IMR-90 (cell line): ENCODE measurements at places on chromosomes 2 and 18. TPM values are rescaled to one million over a fixed set of nuclear protein-coding genes. Genes with fewer than 3 reads are reported as not detected.

KCNG2 gene
- 0.09 TPM in 1 of 2 replicates, not detected in the other for polyA plus RNA-seq

DYNAP gene
- not detected in 2 replicates for polyA plus RNA-seq

AFF3 gene
- polyA plus RNA-seq, result 11.8 and 12.9 TPM in 2 replicates

SMYD1 gene
- polyA plus RNA-seq, result not detected in 2 replicates

DNA sequence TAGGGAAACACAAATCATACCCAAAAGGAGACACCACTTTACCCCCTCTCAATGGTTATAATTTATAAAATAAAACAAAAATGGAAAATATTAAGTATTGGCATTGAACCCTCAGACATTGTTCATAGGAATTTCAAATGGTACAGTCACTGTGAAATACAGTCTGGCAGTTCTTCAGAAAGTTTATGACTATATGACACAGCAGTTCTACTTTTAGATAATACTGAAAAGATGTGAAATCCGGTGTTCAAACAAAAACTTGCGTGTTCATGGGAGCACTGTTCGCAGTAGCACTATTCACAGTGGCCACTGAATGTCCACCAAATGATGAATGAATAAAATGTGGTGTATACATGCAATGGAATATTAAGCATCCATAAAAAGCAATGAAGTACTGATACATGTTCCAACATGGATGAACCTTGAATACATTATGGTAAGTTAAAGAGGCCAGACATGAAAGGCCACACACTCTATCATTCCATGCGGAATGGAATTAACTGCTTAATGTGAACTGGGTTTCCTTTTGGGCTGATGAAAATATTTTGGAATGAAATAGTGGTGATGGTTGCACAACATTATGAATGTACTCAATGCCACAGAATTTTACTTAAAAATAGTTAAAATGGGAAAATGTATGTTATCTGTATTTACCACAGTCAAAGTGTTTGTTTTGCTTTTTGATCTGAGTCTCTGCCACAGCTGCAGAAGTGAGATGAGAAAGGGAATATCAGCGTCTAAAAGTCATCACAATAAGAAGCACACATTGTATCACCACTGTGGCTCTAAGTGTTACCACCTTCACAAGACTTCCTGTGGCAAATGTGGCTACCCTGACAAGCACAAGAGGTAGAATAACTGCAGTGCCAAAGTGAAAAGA lies 864.6 kb downstream of the SUCLG1 start:
- no peak for DNase-seq

DNA sequence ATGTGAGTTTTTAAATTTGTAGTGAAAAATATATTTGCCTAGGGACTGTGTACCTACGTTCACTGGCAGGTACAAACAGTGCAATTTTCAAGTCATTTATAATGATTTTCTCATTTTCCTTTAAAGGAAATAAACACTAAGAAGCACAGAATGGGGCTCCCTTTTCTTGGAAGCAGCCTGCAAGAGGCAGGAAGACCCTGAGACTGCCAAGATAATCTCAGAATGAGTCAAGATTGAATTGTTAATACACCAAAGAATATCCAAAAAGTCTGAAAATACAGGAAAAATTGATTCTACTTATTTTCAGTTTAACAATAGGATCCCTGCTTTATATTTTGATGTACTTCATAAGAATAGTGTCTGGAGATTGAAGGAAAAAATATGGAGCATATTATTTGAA lies 331.2 kb downstream of the CTNNA2 start:
- DNase-seq, result no peak

GRCh38 chr18:74289137-74289536 lies 2.6 kb downstream of the CYB5A start:
- peak; percentile 35 for DNase-seq

DNA sequence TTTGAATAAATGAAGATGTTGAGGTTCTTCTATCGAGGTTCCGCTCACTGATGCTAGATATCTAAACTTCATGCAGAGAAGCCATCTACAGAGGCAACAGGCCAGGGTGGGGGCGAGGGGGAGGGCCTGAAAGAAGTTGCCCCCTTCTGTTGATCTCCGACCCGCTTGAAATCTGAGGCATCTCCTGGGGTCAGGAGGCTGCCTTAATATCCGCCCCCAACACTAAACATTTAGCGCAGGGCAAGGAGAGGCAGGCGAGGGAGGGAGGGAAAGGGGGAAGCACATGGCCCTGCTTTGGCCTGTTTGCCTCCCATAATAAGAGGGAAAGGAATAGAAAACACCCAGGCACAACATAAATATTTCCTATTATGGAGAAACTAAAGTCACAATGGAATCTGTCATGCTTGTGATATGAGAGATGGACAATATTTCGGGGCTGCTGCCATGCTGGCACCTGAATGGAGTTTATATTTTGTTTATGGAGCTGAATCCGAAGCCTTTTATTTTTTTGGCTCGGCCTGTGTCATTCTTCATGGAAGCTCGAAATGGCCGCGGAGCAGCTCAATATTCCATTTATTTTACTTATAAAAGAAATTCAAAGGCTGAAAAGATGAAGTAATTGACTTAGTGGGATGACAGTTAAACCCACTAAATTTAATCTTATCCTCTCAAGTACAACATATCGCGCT lies 221.1 kb downstream of the INSIG2 start:
- no peak for DNase-seq

DNA sequence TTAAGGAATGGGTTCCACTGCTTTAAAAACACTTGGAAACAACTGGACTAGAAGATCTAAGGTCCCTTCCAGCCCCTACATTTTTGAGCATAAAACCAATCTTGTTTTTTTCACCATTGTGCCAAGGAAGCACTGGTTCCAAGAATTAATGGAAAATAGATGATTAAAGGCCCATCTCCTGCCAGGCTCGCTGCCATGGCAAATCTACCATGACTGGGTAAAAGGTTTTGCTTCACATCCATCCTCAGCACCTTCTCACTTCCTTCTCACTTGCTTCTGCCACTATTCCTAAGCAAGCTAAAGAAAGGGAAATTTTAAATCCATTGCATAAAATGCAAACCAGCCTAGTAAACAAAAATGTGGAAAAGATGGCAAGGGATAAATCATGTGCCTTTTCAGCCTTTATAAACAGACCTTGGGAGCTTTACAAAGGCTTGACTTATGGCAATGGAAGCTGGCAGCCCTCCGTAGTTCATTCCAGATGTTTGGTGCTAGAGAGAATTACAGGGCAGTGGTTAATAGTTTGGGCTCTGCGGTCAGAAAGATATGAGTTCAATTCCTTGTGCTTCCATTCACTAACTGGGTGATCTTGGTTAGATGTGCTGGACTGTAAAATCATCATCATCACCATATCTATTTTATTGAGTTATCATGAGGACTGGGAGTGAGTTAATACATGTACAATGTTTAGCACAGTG lies 27.0 kb upstream of the ST3GAL5 start:
- peak; percentile 13 for DNase-seq

- no peak for DNase-seq
Observed at GRCh38 chr18:52334307-52334706, 5.7 kb upstream of the DCC start.

DNA sequence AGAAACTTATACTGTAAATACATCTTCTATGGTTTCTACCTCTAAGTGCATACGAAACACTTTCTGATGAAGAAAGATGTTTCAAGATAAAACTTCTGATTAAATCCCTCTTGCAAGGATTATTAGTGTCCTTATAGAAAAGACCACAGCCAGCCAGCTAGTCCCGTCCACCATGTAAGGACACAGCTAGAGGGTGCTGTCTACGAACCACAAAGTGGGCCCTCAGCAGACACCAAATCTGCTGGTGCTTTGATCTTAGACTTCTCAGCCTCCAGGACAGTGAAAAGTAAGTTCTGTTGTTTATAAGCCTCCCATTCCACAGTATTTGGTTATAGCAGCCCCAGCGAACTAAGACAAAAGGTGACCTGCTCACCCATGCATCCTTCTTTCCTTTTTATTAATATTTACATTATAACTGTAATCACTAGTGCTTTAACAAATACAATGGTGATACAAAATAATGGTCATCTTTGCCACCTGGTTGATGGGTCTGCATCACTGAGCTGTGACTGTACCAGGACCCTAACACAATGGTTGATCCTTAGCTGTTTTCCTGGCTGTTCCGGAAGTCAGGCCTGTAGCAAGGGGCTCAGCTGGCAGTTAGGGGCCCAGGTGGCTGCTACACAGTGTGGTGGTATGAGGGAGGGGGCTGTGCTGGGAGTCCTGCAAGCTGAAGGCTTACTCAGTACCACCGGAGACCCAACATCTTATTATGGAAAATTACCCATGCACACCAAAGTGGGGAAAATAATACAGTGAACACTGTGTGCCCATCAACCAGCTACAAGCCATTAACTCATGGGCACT lies 108.5 kb upstream of the SMAD7 start:
- DNase-seq, result peak; percentile 24

DNA sequence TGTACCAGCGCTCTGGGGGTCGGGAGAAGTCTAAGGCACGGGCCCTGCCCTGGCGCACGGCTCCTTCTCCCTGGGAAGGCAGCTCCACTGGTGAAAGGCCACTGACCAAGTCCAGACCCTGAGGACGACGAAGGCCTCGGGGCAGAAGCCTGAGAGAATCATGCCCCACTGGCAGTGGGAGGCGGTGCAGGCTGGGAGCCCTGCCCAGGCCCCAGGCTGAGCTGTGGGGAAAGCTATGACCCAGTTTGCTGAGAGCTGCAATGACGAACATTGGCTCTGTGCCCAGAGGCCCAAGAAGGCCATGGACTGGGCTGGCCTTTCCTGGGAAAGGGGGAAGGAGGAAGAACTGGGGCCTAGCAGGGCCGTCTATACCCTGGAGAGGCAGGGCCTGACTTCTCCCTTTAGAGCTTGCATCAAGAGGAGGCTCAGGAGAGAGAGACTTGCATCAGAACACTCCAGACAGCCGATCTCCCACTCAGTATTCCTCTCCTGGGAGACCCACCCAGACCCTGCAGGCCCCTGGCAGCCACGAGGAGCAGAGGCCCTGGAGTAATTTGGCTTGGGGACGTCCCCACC lies 32.9 kb downstream of the HS1BP3 start:
- DNase-seq, result peak; percentile 100

GRCh38 chr18:3405713-3406112 lies 44.3 kb upstream of the TGIF1 start:
- DNase-seq, result no peak

DNA sequence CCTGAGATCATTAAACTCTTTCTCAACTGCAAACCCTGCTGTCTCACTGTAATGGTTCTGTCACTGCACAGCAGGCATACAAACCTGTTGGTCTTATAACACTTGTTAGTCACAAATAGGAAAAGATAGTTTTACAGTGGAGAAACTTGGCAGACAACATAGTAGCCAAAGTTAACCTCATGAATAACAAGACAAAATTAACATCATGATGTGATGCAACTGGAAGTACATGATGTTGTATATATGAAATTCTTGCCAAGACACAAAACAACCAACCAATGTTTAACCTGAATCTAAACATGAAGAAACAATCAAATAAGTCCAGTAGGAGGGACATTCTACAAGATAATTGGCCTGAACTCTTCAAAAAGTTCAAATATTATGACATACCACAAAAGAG lies 189.3 kb downstream of the RNF152 start:
- DNase-seq, result peak; percentile 97

- peak; percentile 70 for DNase-seq
Observed at GRCh38 chr2:18436503-18437005, 123.9 kb downstream of the RDH14 start.
